ENCODE measurements at places on chromosomes 7 and 10.

GRCh38 chr10:118904286-118904685 is 125.2 kb upstream of the NANOS1 start:
- DNase-seq: no peak

- no peak for DNase-seq
These were observed 529.5 kb upstream of the PCDH15 start for GRCh38 chr10:55330486-55330885.

- DNase-seq: no peak
These were observed 173.9 kb downstream of the ELFN1 start for GRCh38 chr7:1843921-1844335.

DNA sequence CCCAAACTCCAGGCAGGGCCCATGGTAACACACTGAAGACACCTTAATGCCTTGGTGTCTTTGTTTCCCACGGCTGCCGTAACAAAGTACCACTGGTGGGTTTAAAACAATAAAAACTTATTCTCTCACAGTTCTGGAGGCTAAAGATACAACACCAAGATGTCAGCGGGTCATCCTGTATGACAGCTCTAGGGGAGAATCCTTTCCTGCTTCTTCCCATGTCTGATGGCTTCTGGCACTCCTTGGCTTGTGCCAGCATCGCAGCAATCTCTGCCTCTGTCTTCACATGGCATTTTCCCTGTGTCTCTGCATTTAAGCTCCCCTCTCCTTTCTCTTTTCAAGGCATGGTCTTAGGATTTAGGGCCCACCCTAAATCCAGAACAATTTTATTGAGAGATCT is 33.1 kb downstream of the PRSS2 start:
- no peak for DNase-seq

GRCh38 chr7:130951976-130952876 is 218.2 kb upstream of the KLF14 start:
- no peak for DNase-seq

GRCh38 chr7:28666154-28666553 is 253.8 kb downstream of the CREB5 start:
- no peak for DNase-seq

- no peak for DNase-seq
These were observed 256.4 kb upstream of the PHYHIPL start for GRCh38 chr10:58919927-58920654.

DNA sequence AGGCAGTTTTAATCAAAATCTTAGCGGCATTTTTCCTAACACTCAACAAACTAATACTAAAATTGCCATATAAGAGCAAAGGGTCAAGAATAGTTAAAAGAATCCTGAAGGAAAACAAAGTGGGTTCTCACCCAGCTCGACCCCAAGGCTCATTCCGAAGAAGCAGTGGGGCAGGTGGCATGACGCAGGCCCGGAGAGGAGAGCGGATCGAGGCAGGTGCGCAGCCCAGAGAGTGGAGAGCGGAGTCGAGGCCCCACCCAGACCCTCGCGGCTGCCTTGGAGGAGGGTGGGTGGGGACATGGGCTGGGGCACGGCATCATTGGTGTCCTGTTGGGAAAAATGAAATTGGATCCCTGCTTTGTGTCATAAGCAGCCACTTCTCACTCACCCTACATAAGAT is 109.8 kb downstream of the INPP5A start:
- no peak for DNase-seq

DNA sequence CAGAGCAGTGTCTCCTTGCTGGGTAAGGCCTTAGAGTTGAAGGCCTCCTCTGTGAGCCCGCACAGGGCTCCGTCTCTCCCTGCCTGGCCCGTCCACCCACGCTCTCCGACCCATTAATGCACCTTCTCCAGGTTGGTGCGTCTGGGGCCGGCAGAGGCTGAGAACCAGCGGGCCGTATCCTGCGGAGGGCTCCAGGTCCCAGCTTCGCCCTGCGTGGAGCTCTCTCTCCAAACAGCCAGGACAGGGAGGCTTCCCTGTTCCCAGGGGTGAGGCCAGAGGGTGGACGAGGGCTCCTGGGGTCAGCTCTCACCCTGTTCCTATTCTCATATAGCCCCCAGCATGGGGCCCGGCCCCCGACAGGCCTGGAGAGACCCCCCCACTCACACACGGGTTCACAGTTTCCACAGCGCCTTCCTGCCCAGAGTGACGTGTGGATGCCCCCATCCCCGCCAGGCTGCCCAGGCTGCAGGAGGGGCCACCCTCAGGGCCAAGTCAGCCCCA is 34.6 kb downstream of the GET4 start:
- DNase-seq: no peak

DNA sequence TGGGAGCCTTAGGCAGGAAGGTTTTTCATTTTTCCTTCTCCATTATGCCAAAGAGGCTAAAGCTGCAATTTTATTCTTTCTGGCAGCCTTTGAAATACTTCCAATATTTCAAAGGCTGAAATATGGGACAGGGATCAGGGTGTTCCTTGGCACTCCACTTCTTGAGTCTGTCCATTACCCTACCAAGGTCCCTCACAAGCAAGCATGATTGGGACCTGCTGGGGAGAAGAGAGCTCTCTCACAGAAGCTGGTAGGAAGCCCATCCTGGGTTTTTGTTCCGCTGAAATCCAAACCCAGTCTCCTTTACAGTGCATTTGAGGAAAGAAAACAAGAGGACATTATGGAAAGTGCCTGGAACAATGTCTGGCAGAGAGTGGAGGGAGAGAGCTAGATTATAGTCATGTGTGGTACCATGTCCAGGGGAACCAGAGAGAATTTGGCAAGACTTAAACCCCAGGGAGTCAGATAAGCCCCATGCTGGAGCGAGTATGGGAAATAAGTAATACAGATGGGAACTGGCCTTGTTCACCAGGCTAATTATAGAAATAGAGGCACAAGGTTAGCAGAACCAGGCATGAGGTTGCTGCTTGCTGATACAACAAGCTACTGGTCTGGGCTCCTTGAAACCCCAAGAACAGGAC is 104.7 kb downstream of the LSM5 start:
- no peak for DNase-seq

- DNase-seq: peak; percentile 71
These were observed 578 bp downstream of the ZNF713 start for GRCh38 chr7:55887821-55888247.

GRCh38 chr7:148210804-148211325 is 379.7 kb upstream of the C7orf33 start:
- DNase-seq: no peak

GRCh38 chr7:81074406-81074805 is 155.6 kb upstream of the SEMA3C start:
- DNase-seq: no peak

DNA sequence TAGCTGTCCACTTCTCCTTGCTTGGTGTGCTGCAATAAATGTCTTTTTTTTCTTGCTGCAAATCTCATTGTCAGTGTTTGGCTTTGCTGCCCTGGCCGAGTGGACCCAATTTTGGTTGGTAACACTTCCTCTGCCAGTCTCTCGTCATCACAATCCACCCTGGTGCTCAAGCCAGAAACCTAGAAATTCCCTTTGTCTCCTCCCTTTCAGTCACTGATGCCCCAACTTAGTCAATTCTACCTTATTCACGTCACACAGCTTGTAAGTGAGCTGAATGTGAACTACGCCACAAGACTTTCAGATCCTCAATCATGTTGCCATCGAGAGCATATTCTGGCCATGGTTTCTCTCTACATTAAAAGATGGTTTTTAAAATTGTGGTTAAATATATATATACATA is 13.0 kb upstream of the FRA10AC1 start:
- DNase-seq: no peak

DNA sequence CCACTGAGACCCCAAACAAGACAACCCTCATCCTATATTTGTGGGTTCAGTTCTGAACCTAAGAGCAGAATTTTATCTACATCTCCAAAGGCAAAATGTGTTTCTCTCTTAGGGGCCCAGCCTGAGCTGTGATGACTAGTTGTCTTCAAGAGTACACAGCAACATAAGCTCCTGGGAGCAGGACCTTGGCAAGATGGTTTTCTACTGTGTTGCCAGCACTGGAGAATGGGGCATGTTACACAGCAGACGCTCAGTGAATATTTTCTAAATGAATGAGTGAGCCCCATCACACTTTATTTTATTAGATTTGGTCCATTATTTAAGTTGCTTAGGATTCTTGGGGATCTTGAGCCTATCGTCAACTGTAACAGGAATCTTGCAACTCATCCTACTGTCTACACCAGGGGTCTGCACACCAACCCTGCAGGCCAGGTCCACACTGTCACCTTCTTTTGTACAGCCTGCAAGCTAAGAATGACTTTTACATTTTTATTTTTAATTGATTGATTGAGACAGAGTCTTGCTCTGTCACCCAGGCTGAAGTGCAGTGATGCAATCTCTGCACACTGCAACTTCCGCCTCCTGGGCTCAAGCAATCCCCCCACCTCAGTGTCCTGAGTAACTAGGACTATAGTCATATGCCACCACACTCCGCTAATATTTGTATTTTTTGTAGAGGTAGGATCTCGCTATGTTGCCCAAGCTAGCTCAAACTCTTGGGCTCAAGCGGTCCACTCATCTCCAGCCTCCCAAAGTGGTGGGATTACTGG is 347.1 kb downstream of the FGFR2 start:
- no peak for DNase-seq
